ENCODE measurements at places on chromosomes 3 and 15.
A peak's percentile ranks its signal among the peaks of the same experiment; 100 is the strongest.

DNA sequence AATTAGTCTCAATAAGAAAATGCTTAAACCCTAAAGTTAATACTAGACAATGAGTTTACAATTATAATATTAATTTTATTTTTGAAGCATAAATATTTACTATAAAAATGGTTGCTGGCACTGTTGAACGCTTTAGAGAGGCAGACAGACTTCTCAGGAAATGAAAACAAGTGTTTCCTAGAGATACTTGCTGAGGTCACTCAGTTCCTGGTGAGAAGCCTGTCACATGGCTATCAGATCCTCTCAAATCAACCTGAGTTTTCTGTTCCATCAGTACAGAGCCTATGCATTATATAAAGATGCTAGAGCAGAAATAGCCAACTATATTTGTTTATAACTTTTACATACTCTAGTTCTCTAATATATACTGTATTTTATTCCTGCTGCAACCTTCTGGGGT is 109.2 kb downstream of the MYO5A start:
- no peak for DNase-seq

- DNase-seq: no peak
Observed at GRCh38 chr3:151912028-151912427, 38.6 kb downstream of the SUCNR1 start.

DNA sequence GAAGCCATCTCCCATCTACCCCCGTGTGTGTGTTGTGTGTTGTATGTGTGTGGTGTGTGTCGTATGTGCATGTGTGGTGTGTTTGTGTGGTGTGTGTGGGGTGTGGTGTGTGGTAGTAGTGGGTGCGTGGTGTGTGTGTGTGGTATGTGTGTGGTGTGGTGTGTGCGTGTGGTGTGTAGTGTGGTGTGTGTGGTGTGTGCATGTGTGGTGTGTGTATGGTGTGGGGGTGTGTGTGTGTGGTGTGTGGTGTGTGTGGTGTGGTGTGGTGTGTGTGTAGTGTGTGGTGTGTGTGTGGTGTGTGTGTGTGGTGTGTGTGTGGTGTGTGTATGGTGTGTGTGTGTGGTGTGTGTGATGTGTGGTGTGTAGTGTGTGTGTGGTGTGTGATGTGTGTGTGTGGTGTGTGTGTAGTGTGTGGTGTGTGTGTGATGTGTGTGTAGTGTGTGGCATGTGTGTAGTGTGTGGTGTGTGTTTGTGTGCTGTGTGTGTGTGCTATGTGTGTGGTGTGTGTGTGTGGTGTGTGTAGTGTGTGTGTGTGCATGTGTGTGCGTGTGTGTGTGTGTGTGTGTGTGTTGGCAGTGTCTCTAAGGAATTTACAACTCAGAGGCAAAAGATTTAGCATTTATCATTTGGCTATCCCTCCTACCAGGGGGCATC is 156.3 kb upstream of the TMEM108 start:
- DNase-seq: no peak

GRCh38 chr15:86312486-86312885 is 232.8 kb downstream of the AGBL1 start:
- DNase-seq: no peak

GRCh38 chr15:34365091-34365825 is 1.7 kb downstream of the LPCAT4 start:
- no peak for DNase-seq

GRCh38 chr15:76057332-76058000 is 2.3 kb upstream of the TMEM266 start:
- DNase-seq: peak; percentile 14

DNA sequence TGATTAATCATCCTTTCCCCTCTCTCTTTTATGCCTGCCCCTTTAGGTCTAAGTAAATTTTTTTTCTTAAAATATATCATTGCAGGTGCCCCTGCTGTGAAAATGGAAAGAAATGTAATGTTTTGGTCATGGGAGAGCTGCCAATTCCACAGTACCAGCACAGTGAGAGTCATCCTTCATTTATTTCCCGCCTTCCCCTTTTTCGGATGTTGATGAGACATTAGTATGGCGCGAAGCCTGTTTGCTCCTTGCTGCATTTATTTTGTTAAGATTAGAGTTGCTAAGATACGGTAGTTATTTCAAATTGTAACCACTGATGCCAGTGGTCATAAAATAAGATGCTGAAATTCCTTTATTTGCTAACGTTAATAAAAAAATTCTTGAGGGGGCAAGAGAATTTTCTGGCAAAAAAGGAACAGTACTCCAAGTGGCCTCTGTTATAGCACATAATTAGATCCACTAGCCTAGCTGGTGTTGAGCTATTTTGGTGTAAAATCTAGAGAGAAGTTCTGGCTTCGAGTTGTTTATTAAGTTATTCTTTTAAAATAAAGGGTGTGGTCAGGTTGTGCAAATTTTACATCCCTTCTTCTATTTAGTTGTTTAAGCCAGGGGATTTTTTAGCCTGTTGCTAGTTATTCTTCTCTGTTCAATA is 62.8 kb downstream of the MDFIC2 start:
- no peak for DNase-seq

- DNase-seq: no peak
Observed at GRCh38 chr15:58295637-58296215, 136.1 kb upstream of the LIPC start.

GRCh38 chr3:194142156-194142910 is 6.4 kb downstream of the HES1 start:
- no peak for DNase-seq

DNA sequence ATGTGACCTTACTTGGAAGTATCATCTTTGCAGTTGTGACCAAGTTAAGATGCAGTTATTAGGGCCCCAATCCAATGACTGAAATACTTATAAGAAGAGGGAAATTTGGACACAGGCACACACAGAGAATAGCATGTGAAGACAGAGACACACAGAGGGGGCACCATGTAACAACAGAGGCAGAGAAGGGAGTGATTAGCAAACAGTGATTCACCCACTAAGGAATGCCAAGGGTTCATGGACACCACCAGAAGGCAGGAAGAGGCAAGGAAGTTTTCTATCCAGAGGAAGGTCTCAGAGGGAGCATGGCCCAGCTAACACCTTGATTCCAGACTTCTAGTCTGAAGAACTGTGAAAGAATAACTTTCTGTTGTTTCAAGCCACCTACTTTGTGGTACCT is 25.0 kb downstream of the SIDT1 start:
- peak; percentile 32 for DNase-seq

GRCh38 chr15:78492872-78493271 is 14.5 kb upstream of the HYKK start:
- DNase-seq: no peak

GRCh38 chr3:7242303-7242635 is 381.4 kb downstream of the GRM7 start:
- DNase-seq: no peak

GRCh38 chr3:127690106-127690505 is 17.4 kb downstream of the ABTB1 start:
- DNase-seq: peak; percentile 57

DNA sequence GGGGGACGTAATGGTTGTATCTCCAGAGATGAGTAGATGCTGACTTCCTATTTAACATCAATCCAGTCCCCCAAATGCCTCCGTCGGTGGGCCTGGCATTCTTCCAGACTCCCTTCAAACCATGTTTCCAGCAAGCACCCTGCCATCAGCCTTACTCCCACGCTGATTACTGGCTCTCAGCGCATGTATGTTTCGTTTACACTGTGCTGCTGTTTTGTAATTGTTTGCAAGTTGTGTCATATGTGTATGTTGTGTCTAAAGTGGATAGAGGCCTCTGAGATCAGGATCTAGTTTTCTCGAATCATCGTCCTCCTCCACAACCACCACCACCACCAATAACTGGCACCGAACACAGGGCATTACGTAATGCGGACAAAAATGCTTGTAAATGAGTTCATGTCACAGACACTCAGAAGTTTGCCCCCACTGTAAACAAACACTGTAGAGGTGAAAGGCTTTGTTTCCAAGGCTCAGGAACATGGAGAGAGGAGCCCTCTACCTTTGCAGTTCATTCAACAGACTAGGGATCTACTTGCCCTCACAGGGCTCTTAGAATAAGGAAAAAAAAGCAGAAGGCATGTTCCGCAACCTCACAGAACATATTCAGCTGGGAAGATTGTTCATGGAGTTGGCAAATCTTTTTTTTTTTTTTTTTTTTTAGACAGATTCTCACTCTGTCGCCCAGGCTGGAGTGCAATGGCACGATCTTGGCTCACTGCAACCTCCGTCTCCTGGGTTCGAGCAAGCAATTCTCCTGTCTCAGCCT is 46.1 kb upstream of the SEMA4B start:
- DNase-seq: no peak

DNA sequence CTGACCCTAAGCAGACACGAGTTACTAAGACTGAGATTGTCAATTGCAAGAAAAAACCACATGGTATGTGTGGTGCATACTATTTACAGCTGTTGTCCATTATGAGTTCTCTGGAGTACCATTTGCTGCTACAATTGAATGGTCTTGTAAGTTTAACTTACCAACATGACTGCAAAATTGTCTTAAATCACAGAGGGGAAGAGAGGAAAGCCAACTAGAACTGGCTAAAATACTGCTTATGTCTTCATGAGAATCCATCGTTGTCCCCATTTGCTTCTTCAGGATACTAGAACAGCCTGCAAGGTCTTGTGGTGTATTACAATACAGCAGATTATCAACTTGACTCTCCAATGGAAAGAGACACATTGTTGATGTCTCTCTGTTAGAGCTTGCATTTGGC is 313.2 kb downstream of the AGBL1 start:
- DNase-seq: no peak

DNA sequence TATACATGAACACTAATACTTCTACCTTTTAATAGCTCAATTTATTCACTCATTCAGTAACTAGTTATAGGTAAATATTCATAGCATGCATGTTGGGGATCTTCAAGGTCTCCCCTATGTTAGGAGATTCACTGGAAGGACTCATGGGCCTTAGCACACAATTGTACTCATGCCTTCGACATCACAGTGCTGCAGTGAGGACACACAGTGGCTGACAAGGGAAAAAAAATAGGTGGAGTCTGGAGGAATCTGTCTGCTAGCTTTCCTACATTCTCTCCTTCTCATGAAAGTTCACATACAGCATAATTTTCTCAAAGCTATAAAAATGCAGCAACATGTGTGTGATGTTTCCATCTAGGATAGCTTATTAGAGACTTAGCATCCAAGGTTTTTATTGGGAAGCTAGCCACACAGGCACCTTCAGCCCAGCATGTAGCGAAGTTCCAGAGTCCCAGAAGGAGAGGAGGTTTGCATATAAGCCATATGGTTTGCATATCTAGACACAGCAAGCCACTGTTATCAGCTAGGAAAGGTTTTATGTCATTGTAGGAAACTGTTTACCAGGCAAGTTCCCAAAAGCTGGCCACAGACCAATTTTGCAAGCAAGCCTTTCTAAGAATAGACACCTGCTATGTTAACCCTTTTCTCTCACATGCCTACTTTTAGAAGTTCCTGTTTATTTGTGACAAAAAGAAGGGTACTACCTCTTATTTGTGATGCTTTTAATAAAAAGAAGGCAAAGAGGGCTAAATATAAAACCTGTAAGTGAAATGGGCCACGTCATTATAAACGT is 46.4 kb downstream of the MORC1 start:
- peak; percentile 3 for DNase-seq

DNA sequence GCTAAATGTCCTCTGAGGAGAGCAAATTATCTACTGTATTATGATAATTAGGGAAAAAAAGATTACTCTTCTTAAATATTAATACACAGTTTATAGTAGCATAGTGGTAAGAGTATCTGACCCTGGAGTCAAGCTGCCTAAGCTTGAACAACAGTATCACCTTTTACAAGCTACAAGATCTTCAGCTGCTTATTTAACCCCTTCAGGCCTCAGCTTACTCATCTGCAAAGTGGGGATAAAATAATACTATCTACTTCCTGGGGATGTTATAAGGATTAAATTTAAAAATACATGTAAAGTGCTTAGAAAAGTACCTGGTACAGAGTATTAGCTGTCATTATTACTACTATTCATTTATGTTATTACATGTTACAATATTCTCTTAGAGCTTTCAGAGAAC is 42.0 kb downstream of the SUMF1 start:
- DNase-seq: no peak

GRCh38 chr3:45781271-45781670 is 15.1 kb downstream of the SLC6A20 start:
- no peak for DNase-seq

DNA sequence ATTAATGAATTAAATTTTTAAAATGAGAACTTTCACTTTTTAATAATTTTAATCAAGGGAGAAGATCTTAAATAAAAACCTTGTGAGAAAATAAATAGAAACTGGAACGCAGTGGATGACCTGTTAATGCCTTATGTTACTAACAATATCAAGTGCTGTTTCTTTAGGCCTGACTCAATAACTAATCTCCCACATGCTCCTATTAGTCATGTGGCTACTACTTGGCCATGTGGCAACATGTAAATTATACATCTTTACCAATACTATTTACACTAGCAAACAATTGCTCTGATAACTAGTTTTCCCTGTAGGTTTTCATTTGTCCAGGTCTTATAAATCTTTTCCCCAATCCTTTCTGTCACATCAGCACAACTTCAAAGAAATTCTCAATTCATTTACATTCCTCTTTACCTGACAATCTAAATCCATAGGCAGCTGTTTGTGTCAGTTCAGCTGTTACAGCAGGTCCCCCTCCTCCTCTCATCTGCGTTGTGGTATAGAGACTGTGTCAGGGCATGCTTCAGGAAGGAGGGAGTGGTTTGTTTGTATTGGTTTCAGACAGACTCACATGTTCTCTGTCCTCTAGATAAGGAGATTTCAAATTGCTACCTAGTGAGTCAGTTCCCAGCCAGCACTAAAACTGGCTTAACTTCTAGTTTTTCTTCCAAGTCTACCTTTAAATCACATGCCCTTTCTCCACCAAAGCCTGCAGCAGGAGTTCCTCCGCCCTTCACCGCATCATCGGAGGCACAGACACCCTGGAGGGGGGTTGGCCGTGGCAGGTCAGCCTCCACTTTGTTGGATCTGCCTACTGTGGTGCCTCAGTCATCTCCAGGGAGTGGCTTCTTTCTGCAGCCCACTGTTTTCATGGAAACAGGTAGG is 11.3 kb upstream of the C3orf52 start:
- DNase-seq: peak; percentile 98

DNA sequence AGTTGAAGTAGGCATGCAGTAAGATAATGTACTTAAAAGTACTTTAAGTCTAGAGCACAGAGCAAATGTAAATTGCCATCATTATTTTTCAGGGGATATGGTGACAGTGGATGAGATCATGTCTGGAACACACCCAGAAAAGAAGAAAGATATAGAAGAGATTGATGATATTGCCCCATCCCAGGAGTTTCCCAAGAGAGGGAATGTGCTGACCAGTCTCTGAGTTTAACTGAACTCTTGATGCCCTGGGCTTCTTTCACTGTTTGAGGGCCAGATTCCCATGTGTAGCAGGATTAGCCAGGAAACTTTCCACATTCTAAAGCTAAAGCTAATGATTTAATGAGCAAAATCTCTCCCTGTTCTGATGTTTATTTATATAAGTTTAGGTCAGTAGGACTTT is 366.8 kb upstream of the UMPS start:
- DNase-seq: no peak

All from SW480 (cell line).